ENCODE measurements at places on chromosomes 13 and 19. TPM values are rescaled to one million over a fixed set of nuclear protein-coding genes. Genes with fewer than 3 reads are reported as not detected.

IGFLR1 gene
- 5.0 TPM for total RNA-seq

STARD13 gene
- total RNA-seq: 2.0 TPM

KLK15 gene
- total RNA-seq: not detected

UBE2L5 gene
- total RNA-seq: not detected

TRPM4 gene
- 3.1 TPM for total RNA-seq

ATP4B gene
- not detected for total RNA-seq

GRCh38 chr13:20340759-20341171 is 108.6 kb upstream of the GJB6 start:
- H3K36me3 ChIP-seq: no peaks in the 10 kb centered on the region
- DNase-seq: no peak
- no peak overlapping the region for H3K4me3 ChIP-seq
- no peaks in the 10 kb centered on the region for H3K27me3 ChIP-seq
- H3K27ac ChIP-seq: no peak overlapping the region
- H3K4me1 ChIP-seq: peaks cover 3% of the 10 kb centered on the region

DNA sequence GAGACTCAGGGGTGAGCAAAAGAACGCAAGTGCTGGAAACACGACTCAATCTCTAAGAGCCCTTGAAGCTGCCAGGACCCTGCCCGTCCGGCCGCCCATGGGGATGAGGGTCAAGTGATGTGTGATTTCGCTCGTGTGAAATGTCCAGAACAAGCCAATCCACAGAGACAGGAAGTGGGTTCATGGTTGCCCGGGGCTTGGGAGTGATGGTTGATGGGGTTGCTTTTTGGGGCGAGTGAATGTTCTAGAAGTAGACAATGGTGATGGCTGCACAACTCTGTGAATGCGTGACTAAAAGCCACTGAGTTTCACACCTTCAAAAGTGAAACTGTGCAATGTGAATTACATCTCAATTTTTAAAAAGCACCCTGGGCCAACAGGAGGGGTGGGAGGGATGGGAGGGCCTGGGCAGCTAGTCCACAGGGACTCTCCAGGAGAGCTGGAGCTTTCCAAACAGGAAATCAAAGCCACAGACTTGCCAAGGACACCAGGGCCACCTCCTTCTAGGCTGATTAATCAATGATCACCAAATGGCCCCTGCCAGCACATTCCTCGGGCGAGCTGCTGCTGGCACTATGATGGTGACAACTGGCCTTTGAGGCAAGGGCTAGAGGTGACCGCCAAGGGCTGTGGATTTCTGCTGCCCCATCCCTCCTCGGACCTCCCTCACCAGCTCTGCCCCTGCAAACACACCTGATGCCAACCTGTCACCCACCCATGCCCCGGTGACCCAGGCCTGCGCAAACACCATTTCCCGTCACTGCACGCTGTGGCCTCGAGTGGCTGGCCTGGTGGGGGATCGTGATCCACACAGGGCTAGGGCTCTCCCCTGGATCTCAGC is 14.0 kb downstream of the DPP9 start:
- no peak for DNase-seq
- H3K36me3 ChIP-seq: no peaks in the 10 kb centered on the region
- H3K4me1 ChIP-seq: no peaks in the 10 kb centered on the region
- H3K27me3 ChIP-seq: no peaks in the 10 kb centered on the region

GRCh38 chr13:78658630-78659449 is at the start of gene OBI1:
OBI1 (minus strand) TSS chr13:78659155; CDS start chr13:78659120, 35 bp downstream.
- H3K27me3 ChIP-seq: peaks cover 14% of the 10 kb centered on the region
- peaks cover 9% of the 10 kb centered on the region for H3K4me1 ChIP-seq
- H3K4me3 ChIP-seq: peak within 1 kb of the TSS; percentile 66
- peak; percentile 87 for DNase-seq

DNA sequence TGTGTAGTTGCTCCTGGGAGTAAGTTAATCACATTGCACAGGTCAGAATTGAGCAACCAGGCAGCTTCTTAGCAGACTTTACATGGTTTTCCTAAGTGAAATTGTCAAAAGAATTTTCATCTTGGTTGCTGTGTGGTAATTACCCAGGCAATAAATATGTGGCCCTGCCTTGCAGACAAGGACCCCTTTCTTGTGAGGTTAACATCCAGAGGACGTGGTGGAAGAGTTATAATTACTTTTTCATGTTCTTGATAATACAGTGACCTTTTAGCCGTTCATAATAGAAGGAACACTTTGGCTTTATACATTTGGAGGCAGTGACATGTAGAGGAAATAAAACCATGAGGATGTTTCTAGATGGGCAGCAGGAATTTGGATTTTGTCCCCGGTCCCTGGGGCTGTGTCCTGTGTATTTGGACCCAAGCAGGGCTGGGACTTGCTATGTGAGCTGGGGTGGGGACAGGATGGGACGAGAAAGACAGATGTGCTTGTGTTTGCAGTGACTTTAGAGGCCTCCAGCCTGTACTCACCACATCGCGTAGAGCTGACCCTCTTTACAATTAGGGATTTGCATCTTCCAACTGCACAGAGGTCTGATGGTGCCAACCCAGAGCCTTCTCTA is 156.2 kb downstream of the STK24 start:
- H3K4me3 ChIP-seq: no peak overlapping the region
- no peaks in the 10 kb centered on the region for H3K4me1 ChIP-seq
- peaks cover 3% of the 10 kb centered on the region for H3K36me3 ChIP-seq
- no peak overlapping the region for H3K27ac ChIP-seq

GRCh38 chr13:51906581-51906980 is 44.8 kb downstream of the CCDC70 start:
- H3K27ac ChIP-seq: no peak overlapping the region
- DNase-seq: no peak
- H3K4me1 ChIP-seq: peaks cover 6% of the 10 kb centered on the region
- H3K4me3 ChIP-seq: no peak overlapping the region

- no peak overlapping the region for H3K4me3 ChIP-seq
- H3K27ac ChIP-seq: no peak overlapping the region
Observed at GRCh38 chr13:72884101-72884500, 102.2 kb downstream of the PIBF1 start.

DNA sequence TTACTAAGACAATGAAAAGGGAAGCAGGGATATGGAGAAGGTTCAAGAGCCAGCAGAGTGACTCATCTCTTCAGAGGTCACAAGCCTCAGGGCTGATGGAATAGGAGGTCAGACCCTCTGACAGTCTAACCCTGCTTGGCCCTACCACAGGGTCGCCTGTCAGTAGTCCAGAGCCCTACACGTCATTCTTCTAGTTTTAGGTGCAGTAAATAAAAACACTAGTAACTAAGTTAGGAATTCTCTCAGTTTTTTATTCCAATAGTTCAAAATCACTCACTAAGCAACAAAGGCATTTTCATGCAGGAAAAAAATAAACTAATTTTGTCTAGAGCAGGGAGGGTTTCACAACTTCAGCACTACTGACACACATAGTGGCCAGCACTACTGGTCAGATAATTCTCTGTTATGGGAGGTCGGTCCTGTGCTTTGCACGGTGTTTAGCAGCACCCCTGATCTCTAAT is 27.2 kb downstream of the FOXO1 start:
- no peak for DNase-seq
- H3K27ac ChIP-seq: no peak overlapping the region
- no peaks in the 10 kb centered on the region for H3K36me3 ChIP-seq
- no peak overlapping the region for H3K4me3 ChIP-seq
- peaks cover 29% of the 10 kb centered on the region for H3K4me1 ChIP-seq

GRCh38 chr13:83798731-83799130 is 83.5 kb downstream of the SLITRK1 start:
- H3K4me3 ChIP-seq: no peak overlapping the region
- no peaks in the 10 kb centered on the region for H3K36me3 ChIP-seq
- H3K27me3 ChIP-seq: no peaks in the 10 kb centered on the region
- H3K4me1 ChIP-seq: no peaks in the 10 kb centered on the region

DNA sequence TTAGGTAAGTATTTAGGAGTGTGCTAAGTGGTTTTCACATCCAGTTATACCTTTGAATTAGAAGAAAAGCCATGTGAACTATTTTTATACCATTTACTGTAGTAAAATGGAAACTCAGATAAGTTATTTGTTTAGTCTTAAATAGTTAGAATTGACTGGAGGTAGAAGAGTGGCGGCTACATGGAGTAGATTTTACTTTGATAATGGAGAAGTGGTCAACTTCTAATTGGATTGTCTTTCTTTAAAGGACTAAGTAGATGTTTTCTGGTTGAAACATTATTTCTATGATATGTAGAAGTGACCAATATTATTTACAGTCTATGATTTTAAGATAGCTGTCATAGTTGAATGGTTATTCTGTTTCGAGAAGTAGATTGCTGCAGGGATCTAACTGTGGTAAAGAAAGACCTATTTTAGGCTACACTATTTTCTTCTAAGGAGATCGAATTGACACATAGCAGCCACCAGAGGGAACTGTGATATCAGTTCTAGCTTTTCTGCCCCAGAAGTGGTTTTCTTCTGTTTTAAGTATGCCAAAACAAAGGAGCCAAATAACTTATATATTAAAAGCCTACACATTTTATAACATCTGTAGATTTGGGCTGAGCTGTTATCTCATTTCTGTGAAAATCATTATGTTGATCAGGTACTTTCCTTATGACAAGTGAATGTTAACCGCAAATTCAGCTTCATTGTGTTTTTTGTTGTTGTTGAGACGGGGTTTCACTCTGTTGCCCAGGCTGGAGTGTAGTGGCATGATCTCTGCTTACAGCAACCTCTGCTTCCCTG is 26.1 kb downstream of the ZMYM2 start:
- H3K27me3 ChIP-seq: no peaks in the 10 kb centered on the region
- H3K4me3 ChIP-seq: no peak overlapping the region
- H3K36me3 ChIP-seq: peaks cover 7% of the 10 kb centered on the region

GRCh38 chr19:18098891-18099622 is 1.5 kb downstream of the MAST3 start:
- peak overlapping the region; percentile 25 for H3K4me3 ChIP-seq
- no peaks in the 10 kb centered on the region for H3K36me3 ChIP-seq
- peaks cover 30% of the 10 kb centered on the region for H3K27me3 ChIP-seq
- DNase-seq: peak; percentile 50

DNA sequence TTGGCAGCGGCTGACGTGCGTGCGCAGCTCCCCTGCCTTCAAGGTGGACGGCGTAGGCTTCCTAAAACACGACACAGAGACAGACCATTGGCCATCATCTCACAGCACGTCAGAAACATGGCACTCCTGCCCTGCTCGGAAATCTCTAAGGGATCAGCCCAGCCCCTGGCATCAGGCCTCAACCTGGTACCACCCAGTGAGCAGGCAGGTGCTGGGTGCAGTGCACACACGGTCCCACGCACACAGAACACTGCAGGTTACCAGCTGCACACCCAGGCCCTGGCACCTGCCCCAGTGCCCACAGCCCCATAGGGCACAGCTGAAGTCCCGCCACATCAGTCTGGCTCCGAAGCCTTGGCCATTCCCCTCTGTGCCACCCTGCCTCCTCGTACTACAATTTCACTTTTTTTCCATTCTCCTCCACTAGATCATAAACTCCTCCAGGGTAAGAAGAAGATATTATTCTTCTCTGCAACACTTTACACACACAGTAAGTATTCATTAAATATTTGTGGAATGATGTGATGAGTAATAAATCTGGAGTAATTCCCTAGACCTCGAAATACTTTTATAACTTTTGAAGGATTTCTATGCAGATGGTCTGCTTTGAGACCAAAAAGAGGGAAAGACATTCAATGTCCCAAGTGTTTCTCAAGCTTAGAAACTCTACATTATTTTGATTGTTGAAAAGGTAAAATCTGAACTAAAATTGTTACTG is 156.4 kb downstream of the COL4A1 start:
- no peak overlapping the region for H3K4me3 ChIP-seq
- H3K27ac ChIP-seq: no peak overlapping the region
- no peak for DNase-seq

- DNase-seq: no peak
- H3K27me3 ChIP-seq: no peaks in the 10 kb centered on the region
- H3K36me3 ChIP-seq: no peaks in the 10 kb centered on the region
- H3K4me3 ChIP-seq: no peak overlapping the region
Observed at GRCh38 chr19:19551853-19552192, 13.8 kb downstream of the CILP2 start.

GRCh38 chr19:47998800-47999199 is 4.4 kb downstream of the ELSPBP1 start:
- no peaks in the 10 kb centered on the region for H3K36me3 ChIP-seq
- no peak for DNase-seq
- H3K27me3 ChIP-seq: no peaks in the 10 kb centered on the region
- no peak overlapping the region for H3K4me3 ChIP-seq

DNA sequence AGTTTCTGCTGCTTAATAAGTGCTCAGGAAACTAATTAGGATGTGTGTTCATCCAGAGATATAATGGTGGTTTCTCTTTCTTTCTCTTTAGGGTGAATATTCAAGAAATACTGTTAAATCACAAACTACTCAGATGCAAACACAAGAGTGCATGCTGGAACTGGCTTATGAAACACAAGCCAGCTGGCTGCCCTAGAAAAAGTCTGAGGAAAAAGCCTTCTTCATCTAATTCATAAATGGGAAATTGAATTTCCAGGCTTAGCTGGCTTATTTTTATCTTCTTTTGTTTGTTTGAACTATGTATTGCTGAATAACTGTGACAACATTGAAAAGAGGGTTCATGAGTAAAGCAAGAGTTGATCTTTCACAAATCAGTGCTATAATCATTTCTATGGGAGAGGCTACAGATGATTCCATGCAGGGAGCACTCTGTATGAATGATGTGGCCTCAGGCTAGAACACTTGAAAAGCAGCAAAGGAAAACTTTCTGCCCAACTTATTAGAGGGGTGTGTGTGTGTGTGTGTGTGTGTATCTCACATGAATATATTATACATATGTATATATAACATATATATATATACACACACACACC is 69.8 kb upstream of the SCEL start:
- DNase-seq: no peak
- H3K27me3 ChIP-seq: no peaks in the 10 kb centered on the region
- H3K4me1 ChIP-seq: peaks cover under 1% of the 10 kb centered on the region
- no peaks in the 10 kb centered on the region for H3K36me3 ChIP-seq
- no peak overlapping the region for H3K4me3 ChIP-seq

DNA sequence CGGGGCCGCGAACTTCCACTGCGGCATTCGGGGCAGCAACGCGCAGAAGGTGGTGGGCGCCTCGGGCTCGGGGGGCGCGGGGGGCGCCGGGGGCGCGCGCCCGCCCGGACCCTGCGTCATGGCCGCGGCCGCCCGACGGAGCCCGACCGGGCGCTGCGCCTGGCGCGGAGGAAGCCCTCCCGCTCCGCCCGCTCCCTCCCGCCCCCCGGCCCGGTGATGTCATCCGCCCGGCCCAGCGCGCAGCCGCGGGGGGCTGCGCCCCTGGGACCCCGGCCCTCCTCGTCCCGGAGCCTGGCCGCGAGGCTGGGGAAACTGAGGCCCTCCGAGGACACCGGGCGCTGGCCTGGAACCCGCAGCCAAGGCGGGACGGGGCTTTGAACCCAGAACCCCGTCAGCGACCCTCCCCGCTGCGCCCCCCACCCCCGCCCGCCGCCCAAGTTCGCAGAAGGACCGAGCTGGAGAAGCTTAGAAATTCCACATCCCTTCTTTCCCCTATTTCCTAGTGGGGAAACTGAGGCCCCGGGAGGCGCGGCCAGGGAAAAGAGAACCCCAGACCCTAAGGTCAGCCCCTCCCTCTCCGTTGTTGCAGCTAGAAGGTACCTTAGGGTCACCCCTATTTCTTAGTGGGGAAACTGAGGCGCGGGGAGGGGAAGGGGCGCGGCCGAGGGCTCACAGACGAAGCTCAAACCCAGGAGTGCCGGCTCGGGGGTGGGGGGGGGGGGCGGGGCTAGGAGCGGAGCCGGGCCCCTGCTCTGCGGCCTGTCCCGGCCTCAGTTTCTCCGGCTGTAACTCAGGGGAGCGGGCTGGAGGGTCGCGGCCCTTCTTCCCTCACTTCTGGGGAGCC is at the start of gene SHC2:
TSS of gene SHC2 (minus strand) at position 157 of the 844 bp plus-strand sequence. CDS start at position 120, 37 bp downstream.
- H3K27ac ChIP-seq: no peak within 1 kb of the TSS
- peaks cover 3% of the 10 kb centered on the region for H3K4me1 ChIP-seq
- DNase-seq: peak; percentile 70
- H3K4me3 ChIP-seq: peak within 1 kb of the TSS; percentile 56
- H3K36me3 ChIP-seq: no peaks in the 10 kb centered on the region
- H3K27me3 ChIP-seq: peaks cover 40% of the 10 kb centered on the region

- H3K27ac ChIP-seq: no peak overlapping the region
- no peak overlapping the region for H3K4me3 ChIP-seq
- H3K36me3 ChIP-seq: no peaks in the 10 kb centered on the region
- no peaks in the 10 kb centered on the region for H3K4me1 ChIP-seq
Observed at GRCh38 chr19:6971366-6971765, 49.9 kb downstream of the MBD3L2B start.
